Activated B cell treated with CpG ODN at 0.5 μM for 24 hours (primary cell): ENCODE measurements at places on chromosomes 12 and 14. TPM values are rescaled to one million over a fixed set of nuclear protein-coding genes. Genes with fewer than 3 reads are reported as not detected.

The KRT80 gene
- total RNA-seq: not detected in 2 replicates

The RNASE3 gene
- not detected in 2 replicates for total RNA-seq

The TSHR gene
- total RNA-seq: 0.17 TPM in 1 of 2 replicates, not detected in the other

The OR6C2 gene
- total RNA-seq: not detected in 2 replicates

The ADCK1 gene
- 8.6 and 10.4 TPM in 2 replicates for total RNA-seq

The KIAA0586 gene
- 18.3 and 19.8 TPM in 2 replicates for total RNA-seq

The NGB gene
- total RNA-seq: not detected in 2 replicates

The CIDEB gene
- 9.2 and 9.4 TPM in 2 replicates for total RNA-seq

The IL31 gene
- total RNA-seq: not detected in 2 replicates

The KRT71 gene
- total RNA-seq: not detected in 2 replicates

The MDP1 gene
- 12.7 and 16.3 TPM in 2 replicates for total RNA-seq

The GPR162 gene
- total RNA-seq: not detected in 2 replicates

The PMCH gene
- total RNA-seq: not detected in 2 replicates

The TSPAN9 gene
- 0.20 and 0.54 TPM in 2 replicates for total RNA-seq

The CISTR gene
- total RNA-seq: not detected in 2 replicates

GRCh38 chr12:106223485-106224354 is 24.1 kb downstream of the CKAP4 start:
- no peak overlapping the region for H3K4me3 ChIP-seq
- peaks cover 18% of the 10 kb centered on the region for H3K27me3 ChIP-seq
- peaks cover 18% of the 10 kb centered on the region for H3K4me1 ChIP-seq
- H3K27ac ChIP-seq: no peak overlapping the region

DNA sequence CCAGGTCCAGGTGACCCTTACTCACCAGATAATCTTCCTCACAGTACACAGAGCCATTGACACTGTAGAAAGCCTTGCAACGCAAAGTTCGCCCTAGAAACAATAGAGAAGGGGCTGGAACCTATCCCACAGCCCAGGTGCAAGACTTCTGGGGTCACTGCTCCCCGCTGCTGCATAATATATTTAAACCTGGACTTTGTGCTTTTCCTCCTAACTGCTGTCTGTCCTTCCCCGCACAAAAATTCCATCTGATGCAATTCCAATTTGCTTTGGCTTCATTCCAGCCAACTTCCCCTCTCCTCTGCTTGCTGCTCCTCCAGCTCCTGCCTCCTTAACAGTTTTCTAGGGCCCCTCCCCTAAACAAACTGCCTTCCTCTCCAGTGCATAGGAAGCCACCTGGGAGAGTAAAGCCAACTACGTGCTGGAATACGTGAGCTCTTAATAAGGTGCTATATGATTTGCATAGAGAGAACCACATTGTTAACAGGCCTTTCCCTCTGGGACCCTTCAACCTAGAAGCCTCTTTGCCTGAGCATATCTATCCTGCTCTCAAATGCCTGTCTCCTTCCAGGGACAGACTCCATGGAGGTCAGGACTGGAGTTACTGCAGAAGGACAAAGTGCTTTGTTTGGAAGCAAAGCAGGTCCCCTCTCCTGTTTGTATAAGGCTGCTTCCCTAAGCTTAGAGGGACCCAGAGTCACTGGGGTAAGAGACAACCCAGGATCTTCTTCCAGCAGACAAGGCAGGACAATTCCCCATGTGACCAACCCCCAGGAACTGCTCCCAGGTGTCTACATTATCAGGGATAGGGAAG is 5.5 kb downstream of the AJUBA start:
- no peaks in the 10 kb centered on the region for H3K36me3 ChIP-seq
- no peak overlapping the region for H3K4me3 ChIP-seq

- H3K27ac ChIP-seq: no peak overlapping the region
- DNase-seq: no peak
- no peaks in the 10 kb centered on the region for H3K27me3 ChIP-seq
- H3K4me1 ChIP-seq: peaks cover 45% of the 10 kb centered on the region
Observed at GRCh38 chr12:25014961-25015360, 66.1 kb upstream of the BCAT1 start.

DNA sequence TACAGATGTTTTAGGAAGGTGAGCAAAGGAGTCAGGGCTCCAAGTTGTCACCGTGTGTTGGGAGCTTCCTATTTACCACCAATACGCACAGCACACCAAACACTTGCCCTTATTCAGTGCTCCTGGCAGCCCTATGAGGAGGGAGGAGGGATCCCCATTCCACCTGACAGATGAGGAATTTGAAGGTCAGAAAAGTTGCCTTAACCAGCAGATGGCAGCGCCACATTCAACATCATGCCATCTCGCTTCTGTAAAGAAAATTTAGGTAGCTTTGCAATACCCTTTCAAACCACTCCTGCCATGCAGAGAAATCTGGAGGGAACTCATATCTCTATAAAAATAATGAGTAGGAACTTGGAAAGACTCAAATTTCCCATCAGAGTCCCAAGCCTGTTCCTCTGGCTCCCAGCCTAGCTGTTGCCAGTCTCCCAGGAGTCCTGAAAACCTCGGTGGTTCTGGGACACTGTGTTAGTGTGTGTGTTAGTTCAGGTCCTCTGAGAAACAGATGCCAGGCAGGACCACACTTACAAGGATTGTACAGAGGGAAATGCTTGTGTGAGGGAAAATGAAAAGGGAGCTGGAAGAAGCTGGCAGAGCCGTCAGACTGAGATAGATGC is 410.5 kb downstream of the MED13L start:
- H3K4me1 ChIP-seq: no peaks in the 10 kb centered on the region
- no peak for DNase-seq
- H3K27me3 ChIP-seq: peaks cover 23% of the 10 kb centered on the region
- H3K36me3 ChIP-seq: no peaks in the 10 kb centered on the region
- H3K27ac ChIP-seq: no peak overlapping the region
- no peak overlapping the region for H3K4me3 ChIP-seq

DNA sequence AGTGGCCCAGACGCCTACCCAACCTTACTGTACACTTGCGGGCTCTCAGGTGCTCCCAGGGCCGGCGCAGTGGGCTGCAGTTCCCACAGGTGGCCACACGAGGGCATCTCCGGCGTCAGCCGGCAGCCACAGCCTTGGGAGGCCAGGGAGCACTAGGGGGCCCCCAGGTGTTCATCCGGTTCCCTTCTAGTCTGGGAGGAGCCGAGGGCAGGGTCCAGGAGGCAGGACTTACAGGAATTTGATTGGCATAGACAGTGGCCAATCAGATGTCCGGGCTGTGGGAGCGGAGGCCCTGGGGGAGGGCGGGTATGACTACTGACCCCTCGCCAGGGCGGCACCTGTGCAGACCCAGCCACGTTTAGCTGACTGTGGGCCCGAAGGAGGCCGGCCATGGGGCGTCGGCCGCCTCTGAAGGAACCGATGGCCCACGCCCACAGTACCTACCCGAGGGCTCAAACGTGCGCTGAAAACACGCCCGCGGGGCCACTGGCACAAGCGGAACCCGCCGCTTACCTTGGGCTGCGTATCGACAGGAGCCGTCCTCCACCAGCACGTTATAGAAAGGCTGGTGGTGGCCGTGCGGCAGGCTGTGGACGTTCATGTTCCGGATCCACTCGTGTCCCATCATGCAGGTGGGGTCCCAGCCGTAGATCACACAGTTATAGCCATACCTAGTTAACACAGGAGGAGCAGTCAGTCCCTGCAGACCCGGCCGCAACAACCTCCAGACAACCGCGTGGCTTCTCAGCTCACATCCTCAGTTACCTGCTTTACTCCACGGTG is 34.8 kb downstream of the FBXO21 start:
- no peak overlapping the region for H3K27ac ChIP-seq
- no peaks in the 10 kb centered on the region for H3K27me3 ChIP-seq
- peak; percentile 57 for DNase-seq
- H3K36me3 ChIP-seq: peaks cover 95% of the 10 kb centered on the region
- peaks cover 15% of the 10 kb centered on the region for H3K4me1 ChIP-seq

GRCh38 chr12:56087220-56087619 is 7.3 kb downstream of the ERBB3 start:
- no peak overlapping the region for H3K4me3 ChIP-seq
- no peak overlapping the region for H3K27ac ChIP-seq
- H3K27me3 ChIP-seq: peaks cover 8% of the 10 kb centered on the region
- DNase-seq: no peak
- no peaks in the 10 kb centered on the region for H3K4me1 ChIP-seq

- H3K27ac ChIP-seq: no peak overlapping the region
- H3K27me3 ChIP-seq: peaks cover 12% of the 10 kb centered on the region
- H3K4me3 ChIP-seq: no peak overlapping the region
- no peaks in the 10 kb centered on the region for H3K4me1 ChIP-seq
Observed at GRCh38 chr14:23661542-23661941, 25.4 kb downstream of the DHRS2 start.

- H3K27me3 ChIP-seq: peaks cover 8% of the 10 kb centered on the region
- no peaks in the 10 kb centered on the region for H3K4me1 ChIP-seq
- H3K27ac ChIP-seq: no peak overlapping the region
- H3K36me3 ChIP-seq: no peaks in the 10 kb centered on the region
Observed at GRCh38 chr12:3313675-3314663, 177.0 kb upstream of the PRMT8 start.

DNA sequence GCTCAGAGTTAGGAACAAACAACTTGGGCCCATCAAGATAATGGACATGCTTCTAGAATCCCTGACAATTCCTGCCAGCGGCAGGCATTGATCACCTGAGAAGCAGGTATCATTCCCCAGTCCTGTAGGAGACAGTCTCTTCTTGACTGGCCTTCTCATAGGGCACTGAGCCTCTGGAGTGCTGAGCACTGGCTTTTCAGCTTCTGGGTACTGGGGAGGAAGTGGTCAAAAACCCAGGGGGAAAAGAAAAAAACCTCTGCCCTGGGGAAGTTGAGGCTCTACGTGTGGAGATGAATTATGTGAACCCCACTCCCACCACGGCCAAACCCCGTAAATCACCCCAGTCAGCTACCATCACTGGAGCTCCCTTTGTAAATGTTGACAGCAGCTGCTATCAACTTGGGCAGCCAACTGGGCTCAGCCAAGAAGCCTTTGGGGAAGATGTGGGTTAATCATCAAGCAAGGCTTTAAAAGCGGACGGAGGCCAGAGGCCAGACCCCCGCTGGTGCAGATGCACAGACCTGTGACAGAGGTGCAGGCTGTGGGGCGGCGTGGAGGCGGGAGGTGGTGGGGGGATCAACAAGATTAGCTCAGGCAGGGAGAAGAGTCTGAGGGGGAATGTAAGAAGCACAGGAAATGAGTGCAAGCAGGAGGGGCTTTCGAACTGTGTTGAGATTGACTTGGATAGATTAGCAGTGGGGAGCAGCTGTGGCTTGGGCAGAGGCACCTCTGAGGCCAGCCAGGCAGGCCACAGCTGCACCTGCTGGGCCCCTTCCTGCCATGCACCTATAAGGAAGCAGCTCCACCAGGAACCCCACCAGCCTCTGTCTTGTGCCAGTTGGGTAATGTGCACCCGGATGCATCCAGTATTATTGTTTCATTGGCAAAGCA is 105.4 kb upstream of the HIF1A start:
- H3K27ac ChIP-seq: no peak overlapping the region
- H3K4me1 ChIP-seq: peaks cover 40% of the 10 kb centered on the region
- DNase-seq: no peak

DNA sequence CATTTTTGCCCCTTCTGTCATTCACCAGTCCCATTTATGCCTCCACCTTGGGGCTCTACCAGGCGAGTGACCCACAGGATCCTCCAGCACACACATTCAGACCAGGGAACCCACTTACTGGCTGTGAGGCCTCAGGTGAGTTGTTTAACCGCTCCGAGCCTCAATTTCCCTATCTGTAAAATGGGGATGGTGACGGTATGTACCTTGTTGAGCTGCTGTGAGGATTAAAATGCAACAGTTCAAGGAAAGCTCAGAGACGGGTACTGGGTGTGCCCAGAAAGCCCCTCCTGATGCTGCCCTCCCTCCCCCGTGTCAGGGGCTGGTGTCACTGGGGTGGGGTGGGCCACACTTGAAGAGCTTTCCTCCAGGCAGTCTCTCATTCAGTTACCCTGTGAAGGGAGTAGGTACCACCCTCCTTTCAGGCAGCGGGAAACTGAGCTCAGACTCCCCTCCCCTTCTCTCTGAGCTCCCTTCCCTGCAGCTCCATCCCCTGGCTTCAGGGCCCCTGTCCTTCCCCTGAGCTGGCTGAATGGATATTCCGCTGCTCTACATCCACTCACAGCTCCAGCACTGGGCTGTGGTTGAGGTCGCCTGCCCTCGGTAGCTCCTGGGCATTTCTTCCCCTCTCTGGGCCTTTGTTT is 1.4 kb upstream of the SERPINA1 start:
- H3K4me1 ChIP-seq: no peaks in the 10 kb centered on the region
- DNase-seq: no peak
- H3K27me3 ChIP-seq: no peaks in the 10 kb centered on the region
- H3K4me3 ChIP-seq: no peak overlapping the region
- no peaks in the 10 kb centered on the region for H3K36me3 ChIP-seq

DNA sequence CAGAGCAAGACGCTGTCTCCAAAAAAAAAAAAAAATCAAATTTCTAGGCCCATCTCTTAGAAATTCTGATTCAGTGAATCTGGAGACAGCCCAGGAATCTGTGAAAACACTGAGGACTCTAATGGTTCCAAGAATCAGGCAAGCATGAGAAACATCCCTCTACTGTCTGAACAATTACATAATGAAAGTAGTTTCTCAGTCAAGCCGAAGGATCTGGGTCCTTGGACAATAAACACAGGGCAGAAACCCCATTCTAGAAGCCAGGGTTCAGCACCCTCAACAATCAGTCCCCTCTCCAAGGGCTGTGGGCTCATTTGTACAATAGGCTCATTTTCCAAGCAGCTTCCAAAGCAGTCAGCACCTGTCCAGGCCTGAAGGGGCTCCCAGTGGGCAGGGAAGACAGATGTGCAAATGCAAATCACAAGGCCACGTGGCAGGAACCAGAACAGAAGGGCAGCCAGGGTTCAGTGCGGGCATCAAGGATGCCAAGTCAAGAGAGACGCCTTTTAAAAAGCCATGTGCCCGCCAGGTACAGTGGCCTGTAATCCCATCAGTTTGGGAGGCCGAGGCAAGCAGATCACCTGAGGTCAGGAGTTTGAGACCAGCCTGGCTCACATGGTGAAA is 96.1 kb downstream of the KSR2 start:
- no peak for DNase-seq
- no peaks in the 10 kb centered on the region for H3K36me3 ChIP-seq
- H3K27ac ChIP-seq: no peak overlapping the region
- peaks cover 9% of the 10 kb centered on the region for H3K27me3 ChIP-seq

DNA sequence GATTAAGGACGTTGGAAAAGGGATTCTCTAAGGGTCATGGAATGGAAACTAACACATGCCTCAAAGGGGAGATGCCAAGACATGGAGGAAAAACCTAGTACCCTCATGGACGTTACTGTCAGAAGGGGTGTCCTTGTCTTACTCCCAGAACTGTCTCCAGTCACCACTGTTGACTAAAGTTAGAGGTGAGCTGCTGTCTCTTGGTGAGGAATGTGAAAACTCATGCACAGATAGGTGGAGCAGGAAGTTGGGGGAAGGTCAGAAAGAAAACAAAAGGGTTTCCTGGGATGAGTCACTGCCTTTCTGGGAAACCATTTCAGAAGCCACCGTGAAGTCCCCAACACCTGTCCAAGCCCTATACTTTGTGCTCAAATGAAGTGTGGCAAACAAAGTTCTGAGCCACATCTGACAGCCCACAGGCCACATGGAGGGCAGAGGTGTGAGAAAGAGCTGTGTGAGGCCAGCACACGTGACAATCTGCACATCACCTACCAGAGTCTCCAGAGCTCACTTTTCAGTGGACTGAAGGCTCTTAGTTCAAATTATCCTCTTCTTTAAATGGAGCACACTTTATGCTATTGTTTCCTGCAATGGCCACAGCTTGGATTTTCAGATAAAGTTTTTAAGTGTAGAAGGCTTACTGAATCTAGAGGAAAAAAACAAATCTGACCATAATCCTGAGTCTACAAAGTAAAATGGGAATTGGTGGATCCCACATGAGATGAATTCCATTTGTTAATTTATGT is 92.9 kb upstream of the EGLN3 start:
- no peaks in the 10 kb centered on the region for H3K4me1 ChIP-seq
- H3K27me3 ChIP-seq: no peaks in the 10 kb centered on the region
- no peak overlapping the region for H3K27ac ChIP-seq
- no peaks in the 10 kb centered on the region for H3K36me3 ChIP-seq
- DNase-seq: no peak
